NCI-H1048 (cell line): ENCODE measurements at places on chromosomes 11 and 22.

GRCh38 chr11:2779981-2780849 is 80.4 kb upstream of the KCNQ1OT1 start:
- DNase-seq, result no peak

GRCh38 chr11:107688322-107688918 is 23.4 kb downstream of the SLN start:
- DNase-seq, result no peak

DNA sequence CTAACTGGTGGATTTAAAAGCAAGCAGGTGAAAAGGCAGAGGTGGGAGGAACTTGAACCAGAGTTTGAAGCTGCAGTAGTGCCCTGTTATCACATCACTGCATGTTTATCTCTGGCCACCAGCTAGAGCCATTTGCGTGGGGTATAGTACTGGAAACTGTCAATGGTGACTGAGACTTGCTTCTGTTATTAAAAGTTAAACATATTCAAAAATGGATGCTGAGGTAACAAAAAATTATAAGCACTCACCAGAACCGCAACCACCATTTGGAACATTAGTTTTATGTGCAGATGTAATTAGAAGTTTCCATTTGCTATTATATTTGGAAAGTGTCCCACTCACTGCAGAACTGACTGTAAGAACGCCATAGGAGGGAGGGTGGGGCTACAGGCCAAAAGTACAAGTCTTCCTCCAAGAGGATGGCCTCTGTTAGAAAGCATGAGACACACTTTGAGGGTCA is 1.2 kb upstream of the CD59 start:
- no peak for DNase-seq

- DNase-seq, result no peak
Observed at GRCh38 chr11:74680035-74680671, 51.1 kb downstream of the CHRDL2 start.

DNA sequence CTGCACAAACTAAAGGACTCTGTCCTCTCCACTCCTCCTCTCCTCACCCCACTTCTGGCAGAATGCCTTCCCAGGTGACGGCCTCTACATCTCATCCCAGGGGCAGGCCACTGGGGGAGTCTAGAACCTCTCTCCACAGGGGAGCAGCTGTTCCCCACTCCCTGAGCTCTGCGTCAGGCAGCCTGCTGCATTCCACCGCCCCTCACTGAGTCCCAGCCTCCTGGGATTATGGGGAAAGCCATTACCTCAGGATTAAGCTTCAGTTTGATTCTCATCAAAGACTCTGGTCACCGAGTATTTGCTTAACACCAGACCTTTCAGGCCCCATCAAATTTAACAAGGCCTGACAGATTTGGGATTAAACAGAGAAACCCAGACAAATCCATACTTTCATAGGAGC is 405.9 kb downstream of the NXPE2 start:
- no peak for DNase-seq

DNA sequence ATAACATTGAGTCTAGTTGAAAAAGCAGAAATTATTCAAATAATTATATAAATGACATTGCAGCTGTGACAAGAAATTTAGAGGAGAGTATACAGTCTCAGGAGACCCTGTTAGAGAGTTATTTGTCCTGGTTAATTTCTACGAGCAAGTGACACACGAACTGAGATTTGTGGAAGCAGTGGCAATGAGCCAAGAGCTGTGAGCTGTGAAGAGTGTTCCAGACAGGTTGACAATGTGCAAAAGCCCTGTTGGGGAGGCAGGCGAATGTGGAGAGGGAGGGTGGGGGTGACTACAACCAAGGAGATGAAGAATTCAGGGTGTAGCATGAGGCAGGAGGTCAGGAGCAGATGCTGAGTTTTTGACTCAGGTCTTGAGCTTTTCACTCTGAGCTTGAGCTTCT is 620.2 kb upstream of the TENM4 start:
- no peak for DNase-seq

DNA sequence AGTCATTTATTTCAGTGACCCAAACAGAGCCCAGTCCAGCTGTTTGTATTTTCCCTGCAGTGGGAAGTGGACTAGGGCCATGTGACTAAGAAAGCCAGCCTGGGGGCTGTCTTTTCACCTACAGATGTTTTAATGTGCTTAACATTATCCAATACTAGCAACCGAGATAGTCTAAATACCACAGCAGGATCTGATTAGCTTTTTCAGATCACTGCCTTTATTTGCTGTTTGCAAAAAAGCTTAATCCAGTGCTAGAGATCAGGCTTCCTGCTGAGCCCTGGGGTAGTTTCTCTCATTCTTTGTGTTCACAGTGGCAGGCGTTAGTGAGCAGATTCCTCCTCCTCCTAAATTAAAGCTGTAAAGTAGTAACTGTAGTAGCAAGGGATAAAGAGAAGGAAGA is 35.0 kb downstream of the ZC3H12C start:
- DNase-seq, result no peak

DNA sequence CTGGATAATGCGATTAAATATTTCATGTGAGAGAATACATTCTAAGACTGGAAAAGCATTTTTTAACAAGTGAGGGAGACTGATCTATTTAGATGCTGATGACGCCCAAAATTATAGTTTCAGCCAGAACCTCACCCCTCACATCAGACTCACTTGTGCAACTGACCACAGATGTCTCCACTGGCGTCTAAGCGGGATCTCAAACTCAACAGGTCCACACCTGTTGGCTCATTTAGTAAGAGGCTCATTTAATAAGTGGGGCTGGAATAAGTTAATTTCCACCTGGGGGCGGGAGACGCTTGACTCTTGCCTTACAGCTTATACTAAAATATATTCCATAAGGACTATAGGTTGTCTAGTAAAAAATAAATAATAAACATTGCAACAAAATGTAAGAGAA is 47.5 kb downstream of the MORC2 start:
- no peak for DNase-seq

DNA sequence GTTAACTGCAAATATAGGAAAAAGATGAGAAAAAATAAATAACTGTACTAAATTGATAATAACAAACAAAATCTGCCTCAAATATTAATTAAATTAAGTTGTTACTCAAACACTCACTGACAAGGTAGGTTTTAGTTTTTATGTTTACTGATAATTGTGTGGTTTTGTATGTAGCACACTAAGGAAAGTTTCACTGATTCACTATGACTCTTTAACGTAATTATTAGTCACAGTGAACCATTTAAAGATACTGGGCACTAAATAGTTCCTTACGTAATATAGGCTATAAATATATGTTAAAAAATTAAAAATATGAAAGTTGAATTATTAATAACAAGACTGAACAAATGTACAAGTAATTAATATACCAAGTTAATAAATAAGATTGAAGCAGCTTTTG is 2330.0 kb upstream of the RAG2 start:
- no peak for DNase-seq

GRCh38 chr11:5665051-5665570 is 19.8 kb downstream of the TRIM5 start:
- no peak for DNase-seq

DNA sequence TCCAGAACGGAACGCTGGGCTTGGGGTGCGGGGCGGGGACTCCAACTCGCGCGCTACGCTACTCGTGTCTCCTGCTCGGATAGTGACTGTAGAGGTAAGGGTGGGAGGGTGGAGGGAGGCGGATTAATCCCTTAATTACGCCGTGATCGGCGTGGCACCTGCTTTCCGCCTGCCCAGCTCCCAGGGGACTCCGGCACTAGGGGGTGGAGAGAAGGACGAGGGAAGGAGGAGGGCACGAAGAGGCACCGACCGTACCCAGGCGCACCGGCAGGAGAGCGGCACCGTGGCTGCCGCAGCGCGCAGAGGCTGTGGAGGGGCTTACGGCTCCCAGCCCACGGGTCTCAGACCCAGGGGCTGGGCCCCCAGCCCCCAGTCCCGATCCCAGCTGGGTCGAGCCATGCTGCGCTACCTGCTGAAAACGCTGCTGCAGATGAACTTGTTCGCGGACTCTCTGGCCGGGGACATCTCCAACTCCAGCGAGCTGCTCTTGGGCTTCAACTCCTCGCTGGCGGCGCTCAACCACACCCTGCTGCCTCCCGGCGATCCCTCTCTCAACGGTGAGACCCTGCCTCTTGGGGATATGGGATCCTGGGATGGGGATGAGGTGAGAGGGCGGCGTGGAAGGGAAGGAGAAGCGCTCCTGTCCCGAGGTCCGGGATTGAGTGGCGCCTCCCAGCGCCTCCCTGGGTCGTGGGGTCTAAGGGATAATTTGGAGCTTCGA is at the start of gene ROBO3:
Gene ROBO3 (plus strand): TSS at position 252 of the 721 bp plus-strand sequence. CDS start 146 bp downstream, at position 398.
- DNase-seq, result no peak

DNA sequence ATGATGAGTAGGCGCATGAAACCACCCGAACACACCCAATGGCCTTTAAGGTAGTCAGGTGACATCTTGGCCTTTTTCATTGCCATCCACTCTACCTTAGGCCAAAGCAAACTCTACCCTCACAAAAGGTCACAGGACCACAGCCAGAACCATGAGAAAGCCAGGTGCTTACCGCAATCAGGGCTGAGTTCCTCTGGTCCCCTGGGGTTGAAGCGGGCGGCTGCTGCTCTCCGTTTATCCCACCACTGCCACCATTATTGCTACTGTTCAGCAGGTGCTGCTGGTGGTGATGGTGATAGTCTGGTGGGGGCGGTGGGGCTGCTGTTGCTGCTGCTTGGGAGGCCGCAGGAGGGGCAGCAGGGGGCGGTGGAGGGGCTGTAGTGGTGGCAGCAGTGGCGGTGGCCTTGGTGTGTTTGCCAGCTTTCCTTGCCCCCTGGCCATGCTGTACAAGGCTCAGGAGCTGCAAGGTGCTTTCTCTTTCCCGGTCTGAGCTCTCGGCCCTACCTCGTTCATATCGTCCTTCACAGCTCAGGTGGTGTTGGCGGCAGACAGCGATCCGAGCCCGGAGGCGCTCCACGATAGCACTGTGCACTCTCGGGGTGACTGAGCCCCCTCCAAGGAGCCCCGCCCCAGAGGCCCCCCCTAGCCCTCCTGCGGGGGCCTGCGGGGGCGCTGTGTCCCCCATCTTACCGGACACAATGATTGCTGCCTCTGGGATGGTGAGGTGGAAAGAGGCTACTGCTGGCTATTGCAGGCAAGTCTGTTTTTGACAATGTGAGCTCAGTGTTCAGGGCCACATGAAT is 1.6 kb downstream of the MAML2 start:
- no peak for DNase-seq

GRCh38 chr11:10762185-10762584 is 11.1 kb downstream of the CTR9 start:
- DNase-seq, result no peak

DNA sequence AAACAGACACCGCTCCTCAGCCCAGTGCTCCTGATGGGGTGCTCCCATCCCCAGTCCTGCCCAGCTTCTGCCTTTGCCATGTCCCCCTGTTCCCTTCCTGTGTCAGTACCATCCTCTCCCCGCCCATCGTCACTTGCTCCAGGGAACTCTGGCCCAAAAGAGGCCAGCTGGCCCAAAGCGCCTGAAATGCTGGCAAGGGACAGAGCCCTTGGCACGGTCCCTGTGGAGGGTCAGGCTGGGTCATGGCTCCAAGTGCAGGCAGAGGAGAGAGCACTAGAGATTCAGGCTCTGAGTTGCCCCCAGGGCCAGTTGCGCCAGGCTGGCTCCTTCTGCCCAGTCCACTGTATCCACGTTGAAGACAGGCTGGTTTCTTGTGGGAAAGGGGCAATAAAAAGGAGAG is 8.4 kb upstream of the HDHD5 start:
- no peak for DNase-seq

- no peak for DNase-seq
Observed at GRCh38 chr11:116910378-116910777, 73.0 kb upstream of the APOA1 start.

- DNase-seq, result no peak
Observed at GRCh38 chr11:4991060-4991459, 3.6 kb upstream of the OR51L1 start.

GRCh38 chr22:34055525-34056200 is 135.4 kb upstream of the LARGE1 start:
- DNase-seq, result peak; percentile 22

- no peak for DNase-seq
Observed at GRCh38 chr11:112163875-112164685, at the start of gene IL18. IL18 (minus strand) TSS chr11:112164094; CDS start chr11:112155053, 9,041 bp downstream.

GRCh38 chr11:64391839-64392238 is 32.9 kb downstream of the RPS6KA4 start:
- no peak for DNase-seq

GRCh38 chr11:119222308-119222707 is 16.2 kb downstream of the CBL start:
- no peak for DNase-seq

DNA sequence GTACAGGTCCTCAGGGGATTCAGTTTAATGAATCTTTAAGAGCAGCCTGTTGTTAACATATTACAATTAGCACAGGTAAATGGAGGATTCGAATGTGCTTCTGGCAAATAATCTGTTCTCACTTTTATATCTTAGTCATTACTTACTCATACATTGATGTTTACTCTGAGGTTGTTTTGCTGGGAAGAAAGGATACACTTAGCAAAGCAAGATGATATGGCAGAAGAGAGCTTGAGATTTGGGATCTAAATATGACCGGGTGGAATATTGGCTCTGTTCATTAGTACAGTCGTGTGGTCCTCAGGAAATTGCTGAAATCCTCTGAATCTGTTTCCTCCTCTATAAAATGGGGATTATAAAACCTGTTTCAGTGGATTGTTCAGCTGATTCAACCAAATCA is 59.7 kb downstream of the SPON1 start:
- no peak for DNase-seq

DNA sequence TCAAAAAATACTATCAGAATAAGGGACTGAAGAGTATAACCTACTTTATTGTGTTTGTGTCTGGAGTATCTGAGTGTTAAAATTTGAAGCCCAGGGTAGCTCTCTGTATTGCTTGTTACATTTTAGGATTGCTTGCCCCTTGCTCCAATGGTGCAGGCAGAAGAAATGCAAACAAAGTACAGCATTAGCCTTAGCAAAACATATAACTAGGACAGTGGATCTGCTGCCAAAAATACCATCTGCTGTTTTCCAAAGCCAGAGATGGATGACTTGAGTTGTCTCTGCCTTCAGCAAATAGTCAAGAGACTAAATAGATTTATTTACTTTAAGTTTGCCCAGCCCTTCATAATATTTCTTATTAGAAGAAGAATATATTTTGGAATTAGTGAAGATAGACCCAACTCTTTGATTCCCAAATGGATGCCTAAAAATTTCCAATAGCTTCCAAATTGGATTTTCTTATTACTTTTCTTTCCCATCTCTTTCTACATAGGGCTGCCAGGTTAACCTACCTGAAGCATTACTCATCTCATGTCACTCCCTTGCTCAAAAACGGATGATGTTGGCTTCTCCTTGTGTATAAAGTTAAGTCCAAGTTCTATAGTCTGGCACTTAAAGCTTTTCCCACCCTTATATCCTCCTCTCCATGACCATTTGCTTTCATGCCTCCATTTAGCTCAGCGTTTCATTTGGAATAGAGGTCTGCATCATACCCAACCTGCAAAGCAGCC is 66.3 kb downstream of the LDLRAD3 start:
- DNase-seq, result no peak

DNA sequence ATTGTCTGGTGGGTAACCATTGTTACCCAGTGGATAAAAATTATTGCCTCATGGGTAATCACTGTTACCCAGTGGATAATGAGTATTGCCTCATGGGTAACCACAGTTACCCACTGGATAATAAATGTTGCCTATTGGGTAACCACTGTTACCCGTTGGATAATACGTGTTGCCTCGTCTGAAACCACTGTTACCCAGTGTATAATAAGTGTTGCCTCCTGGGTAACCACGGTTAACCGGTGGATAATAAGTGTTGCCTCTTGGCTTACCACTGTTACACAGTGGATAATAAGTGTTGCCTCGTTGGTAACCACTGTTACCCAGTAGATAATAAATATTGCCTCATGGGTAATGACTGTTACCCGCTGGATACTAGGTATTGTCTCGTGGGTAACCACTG is 20.9 kb upstream of the NXPE4 start:
- no peak for DNase-seq
